Activated T-helper 9 cell treated with anti-CD3 and anti-CD28 coated beads, Interleukin-2, amount 50 U/mL, for 16 hours (primary cell): ENCODE measurements at places on chromosomes 5 and 9.

- DNase-seq = peak; percentile 38
These were observed 1.3 kb downstream of the CD74 start for GRCh38 chr5:150411245-150411979.

DNA sequence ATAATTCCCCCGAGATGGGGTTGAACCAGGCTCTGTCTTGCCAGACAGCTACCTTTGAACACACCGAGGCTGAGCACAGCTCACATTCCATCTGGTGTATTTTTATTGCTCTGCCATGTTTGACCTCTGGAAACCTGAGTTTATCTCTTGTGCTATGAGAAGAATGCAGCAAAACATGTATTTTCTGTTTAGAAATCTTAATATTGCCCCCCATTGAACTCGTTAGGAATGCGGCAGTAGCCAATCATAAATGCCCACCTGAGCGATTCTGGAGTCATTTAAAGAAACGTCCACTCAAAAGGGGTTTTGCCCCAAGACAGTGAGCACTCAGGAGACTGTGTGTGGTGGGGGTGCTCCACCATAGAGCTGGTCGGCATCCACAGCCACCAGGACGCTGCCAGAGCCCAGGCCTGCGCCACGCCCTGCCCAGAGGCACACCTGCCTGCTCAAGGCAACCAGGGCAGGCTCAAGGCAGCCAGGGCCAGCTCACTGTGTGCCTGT lies 26.9 kb downstream of the FGD3 start:
- DNase-seq = no peak

DNA sequence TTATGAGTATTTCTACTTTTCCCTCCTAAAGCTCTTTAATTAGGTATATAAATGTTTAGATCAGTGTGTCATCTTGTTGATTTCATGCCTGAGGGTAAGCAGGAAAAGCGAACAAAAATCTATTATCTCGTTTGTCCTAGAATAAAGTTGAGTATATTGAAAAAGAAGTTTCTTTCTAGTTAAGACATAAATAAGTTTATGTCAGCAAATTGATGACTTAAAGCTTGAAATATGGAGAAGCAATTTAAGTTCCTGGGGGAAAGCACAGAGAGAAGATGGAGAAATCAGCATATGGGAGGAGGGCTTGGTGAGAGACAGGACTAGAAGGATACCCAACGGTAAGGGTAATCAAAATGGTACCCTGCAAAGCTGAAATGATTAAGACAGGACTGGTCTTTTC lies 813.4 kb downstream of the MTRR start:
- no peak for DNase-seq

DNA sequence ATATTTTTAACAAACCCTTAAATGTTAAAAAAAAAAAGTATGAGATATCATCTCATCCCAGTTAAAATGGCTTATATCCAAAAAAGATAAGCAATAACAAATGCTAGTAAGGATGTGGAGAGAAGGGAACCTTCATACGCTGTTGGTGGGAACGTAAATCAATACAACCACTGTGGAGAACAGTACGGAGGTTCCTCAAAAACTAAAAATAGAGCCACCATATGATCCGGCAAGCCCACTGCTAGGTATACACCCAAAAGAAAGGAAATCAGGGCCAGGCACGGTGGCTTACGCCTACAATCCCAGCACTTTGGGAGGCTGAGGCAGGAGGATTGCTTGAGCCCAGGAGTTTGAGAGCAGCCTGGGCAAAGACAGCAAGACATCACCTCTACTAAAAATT lies 3.0 kb downstream of the MTMR12 start:
- no peak for DNase-seq

DNA sequence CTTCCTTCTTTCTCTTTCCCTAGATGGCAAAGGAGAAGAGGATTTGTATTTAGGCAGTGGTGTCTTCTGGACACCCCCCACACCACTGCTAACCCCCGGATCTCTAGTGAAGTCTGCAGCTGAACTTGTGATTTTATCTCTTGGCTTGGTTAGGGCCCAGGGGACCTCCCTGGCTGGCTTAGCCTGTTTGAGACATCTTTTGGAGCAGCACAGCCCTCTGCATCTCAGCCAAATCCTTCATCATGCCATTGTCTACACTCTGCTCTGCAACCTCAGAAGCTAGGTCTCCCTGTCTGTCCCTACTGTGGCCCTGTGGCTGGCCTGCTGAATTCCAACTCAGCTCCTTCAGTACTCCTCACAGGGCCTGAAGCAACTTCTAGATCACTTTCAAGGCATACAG lies 81.7 kb downstream of the MUSK start:
- DNase-seq = no peak

DNA sequence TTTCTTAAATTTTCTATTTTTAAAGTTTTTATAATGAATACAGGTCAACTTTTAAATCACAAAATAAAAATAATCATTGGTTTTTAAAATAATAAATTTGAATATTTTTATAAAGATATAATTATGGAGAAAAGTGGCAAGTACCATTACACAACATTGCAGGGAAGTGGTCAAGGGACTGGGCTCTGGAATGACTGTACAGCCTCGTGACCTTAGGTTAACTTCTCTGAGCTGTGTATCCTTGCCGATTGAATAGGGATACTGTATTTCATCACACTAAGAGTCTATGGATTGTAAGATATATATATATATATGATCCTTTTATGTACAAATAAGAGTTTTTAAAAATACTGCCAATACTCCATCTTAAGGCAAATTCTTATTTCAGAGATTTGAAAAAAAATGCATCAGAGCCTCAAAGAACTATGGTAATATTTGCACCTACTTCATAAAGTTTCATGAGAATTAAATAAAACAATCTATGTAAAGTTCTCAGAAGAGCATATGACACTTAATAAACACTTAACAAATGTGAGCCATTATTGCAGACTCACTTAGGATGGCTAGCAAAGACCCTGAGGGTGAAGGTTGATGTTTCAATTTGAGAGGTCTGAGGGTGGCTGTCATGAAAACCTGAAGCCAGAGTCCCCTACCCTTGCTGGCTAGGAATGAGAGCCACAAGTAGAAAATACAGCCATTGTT lies 136.5 kb downstream of the CCDC192 start:
- DNase-seq = no peak

DNA sequence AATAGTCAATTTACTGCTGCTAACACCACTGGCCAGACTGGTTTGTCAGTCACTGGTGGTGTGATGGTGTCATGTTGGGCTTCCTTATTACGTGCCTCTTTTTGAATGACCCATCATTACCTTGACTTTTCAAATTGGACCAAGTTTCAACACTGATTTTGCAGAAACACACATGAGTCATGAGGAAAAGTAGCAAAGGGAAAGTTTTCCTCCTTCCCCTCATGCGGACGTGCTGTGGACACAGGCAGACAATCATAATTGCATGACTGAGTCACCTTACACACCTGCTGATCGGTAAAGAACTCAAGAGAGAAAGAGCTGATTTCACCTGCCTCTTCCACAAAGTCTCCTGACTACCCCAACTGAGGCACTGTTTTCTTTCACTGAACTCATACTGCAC lies 324.5 kb downstream of the ARRDC3 start:
- DNase-seq = no peak

GRCh38 chr5:83172655-83173054 lies 95.3 kb downstream of the XRCC4 start:
- no peak for DNase-seq
